Retina (tissue), 1 donor: ENCODE measurements at places on chromosomes 7 and 10.
A peak's percentile ranks its signal among the peaks of the same experiment; 100 is the strongest.

DNA sequence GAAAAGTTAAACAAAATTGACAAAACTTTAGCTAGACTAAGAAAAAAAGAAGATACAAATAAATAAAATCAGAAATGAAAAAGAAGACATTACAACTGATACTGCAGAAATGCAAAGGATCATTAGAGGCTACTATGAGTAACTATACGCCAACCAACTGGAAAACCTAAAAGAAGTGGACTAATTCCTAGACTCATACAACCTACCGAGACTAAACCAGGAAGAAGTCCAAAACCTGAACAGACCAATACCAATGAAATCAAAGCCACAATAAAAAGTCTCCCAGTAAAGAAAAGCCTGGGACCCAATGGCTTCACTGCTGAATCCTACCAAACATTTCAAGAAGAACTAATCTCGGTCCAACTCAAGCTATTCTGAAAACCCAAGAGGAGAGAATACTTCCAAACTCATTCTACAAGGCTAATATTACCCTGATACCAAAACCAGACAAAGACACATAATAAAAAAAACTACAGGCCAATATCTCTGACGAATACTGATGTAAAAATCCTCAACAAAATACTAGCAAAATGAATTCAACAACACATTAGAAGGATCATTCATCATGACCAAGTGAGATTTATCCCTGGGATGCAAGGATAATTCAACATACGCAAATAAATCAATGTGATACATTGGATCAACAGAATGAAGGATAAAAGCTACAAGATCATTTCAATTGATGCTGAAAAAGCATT is 20.3 kb downstream of the ELAPOR2 start:
- DNase-seq = no peak

DNA sequence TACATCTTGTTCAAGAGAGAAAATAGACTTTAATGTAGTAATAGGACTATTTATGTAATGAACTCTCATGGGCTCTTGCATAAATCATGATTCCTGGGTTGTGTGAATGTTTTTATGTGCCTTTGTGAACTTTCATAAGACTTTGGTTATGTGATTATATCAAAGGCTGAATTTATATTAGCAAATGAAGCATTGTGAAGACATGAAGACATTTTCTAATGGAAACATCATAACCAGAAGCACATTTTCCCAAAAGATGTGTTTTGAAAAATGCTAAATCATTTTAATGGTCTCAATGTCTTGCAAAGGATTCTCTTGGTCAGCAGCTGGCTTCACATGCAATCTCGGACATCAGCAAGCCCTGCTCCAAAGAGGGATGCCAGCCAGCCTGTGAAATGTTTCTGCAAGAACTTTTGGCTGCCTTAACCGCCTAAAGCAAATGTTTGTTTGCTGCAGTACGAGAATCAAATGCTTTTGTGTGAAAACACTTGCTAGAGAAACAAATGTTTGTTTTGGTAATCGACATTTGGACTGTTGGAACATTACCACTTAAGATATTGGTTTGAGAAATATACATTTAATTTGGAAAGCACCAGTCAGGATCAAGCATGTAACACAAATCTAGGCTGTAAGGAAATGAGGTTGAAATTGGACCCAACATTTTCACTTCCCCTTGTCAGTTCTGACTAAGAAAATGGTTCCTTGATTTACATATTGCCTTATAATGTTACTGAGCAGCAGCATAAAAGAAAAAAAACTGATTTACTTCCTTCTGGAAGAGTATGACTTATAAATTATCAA is 102.1 kb downstream of the RTKN2 start:
- peak; percentile 5 for DNase-seq

- DNase-seq = no peak
Measured at GRCh38 chr10:59991661-59992060, 85.3 kb upstream of the CCDC6 start.

DNA sequence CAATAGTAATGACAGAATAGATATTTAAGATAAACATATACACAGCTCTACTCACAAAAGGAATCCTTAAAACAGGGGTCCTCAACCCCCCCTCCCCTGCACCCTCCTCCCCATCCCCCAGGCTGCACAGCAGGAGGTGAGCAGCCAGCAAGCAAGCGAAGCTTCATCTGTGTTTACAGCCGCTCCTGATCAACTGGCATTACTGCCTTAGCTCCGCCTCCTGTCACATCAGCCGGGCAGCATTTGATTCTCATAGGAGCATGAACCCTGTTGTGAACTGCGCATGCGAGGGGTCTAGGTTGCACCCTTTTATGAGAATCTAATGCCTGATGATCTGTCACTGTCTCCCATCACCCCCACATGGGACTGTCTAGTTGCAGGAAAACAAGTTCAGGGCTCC is 65.5 kb downstream of the SMURF1 start:
- DNase-seq = no peak

GRCh38 chr10:72563327-72563932 is 62.4 kb downstream of the MICU1 start:
- no peak for DNase-seq

GRCh38 chr7:4549681-4550080 is 132.4 kb upstream of the FOXK1 start:
- DNase-seq = no peak

- no peak for DNase-seq
Measured at GRCh38 chr7:134031835-134032617, 95.1 kb upstream of the LRGUK start.

GRCh38 chr10:127977357-127978009 is 70.6 kb downstream of the PTPRE start:
- no peak for DNase-seq

GRCh38 chr10:35895331-35895730 is 253.2 kb upstream of the FZD8 start:
- no peak for DNase-seq

DNA sequence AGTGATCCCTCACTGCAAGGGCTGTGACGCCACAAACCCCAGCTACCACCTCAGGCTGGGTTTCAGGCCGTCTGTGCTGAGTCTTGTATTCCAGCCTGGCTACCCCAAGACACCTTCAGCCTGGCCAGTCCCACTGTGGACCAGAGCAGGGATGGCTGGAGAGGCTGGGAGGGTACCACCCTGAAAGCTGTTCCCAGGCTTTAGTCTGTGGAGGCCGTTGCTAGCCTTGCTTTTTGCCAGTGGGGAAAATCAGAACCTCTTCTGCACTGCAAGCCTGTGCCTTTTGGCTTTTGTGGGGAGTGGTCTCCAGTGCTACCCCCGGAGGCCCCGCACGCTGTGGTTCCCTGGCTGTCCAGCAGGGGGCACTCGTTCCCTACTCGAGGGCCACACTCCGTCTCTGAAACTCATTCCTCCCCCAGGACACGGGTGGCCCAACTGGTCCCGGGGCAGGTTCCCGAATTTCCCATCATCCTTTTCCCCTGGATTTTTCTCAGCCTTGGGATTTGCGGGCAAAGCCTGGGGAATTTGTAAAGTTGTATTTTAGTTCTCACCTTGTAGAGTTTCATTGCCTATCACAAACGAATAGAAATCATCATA is 128.4 kb upstream of the BTBD16 start:
- DNase-seq = peak; percentile 86

GRCh38 chr10:12597788-12598765 is 248.7 kb downstream of the CAMK1D start:
- DNase-seq = peak; percentile 52

DNA sequence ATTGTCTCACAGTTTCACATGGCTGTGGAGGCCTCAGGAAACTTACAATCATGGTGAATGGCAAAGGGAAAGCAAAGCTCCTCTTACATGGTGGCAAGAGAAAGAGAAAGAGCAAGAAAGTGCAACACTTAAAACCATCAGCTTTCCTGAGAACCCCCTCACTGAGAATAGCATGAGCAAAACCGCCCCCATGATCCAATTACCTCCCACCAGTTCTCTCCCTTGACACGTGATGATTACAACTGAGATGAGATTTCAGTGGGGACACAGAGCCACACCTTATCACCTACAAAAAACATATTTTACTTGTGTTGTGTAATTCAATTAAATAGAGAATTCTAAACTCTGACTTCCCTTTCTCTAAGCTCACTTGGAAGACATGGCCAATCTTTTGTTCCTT is 80.2 kb downstream of the SEMA3C start:
- DNase-seq = no peak

- DNase-seq = no peak
Measured at GRCh38 chr10:13437026-13437555, 89.0 kb upstream of the SEPHS1 start.

DNA sequence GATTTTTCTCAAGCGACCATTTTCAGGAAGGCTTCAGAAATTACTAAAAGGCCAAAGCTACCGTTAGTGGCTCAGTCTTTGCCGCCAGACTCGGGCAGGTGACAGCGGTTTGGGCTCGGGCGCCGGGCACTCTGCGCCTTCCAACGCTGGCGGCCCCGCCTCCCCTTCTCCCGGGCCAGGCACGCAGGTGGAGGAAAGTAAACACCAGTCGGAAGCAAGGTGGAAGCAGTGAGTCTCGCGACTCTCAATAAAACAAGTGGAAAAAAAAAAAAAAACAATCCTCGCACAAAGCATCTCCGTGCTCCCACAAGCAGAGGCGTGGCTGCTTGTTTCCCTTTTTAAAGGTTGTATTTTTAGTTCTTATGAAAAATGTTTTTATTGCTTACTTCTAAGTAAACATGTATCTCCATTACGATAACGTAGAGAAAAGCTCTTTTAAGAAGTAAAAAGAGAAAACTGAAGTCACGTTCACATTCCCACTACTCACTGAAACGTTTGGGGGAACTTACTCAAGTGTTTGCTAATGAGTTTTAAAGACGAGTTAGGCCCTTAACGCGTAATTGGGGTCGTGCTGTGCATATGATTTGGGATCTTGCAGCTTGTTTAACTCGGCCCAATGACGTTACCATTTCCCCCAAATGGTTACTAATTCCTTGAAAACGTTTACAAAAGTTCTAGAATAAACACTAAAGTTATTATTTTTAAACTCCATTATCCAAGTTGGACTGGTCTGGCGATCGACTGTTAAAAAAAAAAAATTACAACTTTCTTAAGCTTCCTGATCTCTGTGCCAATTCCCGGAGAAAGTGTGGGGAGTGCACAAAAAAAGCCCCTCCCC is 864 bp downstream of the CDCA7L start:
- peak; percentile 65 for DNase-seq

- no peak for DNase-seq
Measured at GRCh38 chr10:97571622-97572021, 957 bp upstream of the ANKRD2 start.

DNA sequence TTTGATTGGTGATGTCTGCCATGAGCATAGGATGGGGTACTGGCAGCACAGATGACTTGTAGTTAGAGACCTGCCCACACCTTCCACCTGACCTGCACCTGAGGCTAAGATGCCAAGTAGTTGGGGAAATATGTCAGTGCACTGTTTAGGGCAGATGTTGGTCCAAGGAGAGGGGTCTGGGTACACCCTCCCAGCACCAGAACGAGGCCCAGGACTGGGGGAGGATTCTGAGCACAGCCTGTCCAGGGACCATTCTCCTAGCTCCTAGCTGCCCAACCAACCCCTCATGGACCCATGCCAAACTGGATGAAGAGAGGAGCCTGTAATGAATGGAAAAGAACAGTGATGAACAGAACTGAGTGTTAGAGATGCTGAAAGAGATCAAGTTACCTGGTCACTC is 28.0 kb downstream of the FRMPD2 start:
- no peak for DNase-seq

GRCh38 chr7:65251851-65252620 is 121.6 kb upstream of the ZNF92 start:
- peak; percentile 97 for DNase-seq

DNA sequence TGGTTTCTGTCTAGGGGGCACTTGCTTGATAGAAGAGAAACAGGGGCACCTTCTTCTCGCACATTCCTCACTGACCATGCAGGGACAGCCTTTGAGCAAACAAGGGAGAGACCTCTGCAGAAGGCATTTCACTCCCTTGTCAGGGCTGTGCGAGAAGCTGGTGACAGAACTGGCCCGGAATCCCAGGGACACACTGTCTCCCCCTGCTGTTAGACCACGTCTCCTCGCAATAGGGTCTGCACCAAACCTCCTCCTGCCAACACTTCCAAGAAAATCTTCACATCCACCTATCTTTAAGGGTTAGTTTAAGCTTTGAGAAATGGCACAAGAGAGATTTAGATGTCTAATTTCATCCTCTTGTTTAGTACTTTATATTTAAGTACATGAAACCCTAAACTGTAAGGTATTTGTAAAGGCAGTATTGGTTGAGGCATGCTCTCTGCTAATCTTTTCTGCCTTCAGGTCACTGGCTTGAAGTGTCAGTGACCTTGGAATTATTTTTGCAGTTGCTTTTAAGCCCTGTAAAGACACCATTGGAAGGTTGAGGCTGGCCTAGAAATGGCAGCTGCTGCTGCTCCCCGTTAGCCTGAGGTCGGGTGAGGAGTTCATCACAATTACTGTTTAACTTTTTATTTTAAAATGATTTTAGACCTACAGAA is 37.0 kb downstream of the RBM20 start:
- peak; percentile 60 for DNase-seq

GRCh38 chr7:17546592-17546991 is 248.1 kb downstream of the AHR start:
- no peak for DNase-seq

- no peak for DNase-seq
Measured at GRCh38 chr7:117284692-117285091, 38.2 kb downstream of the WNT2 start.

GRCh38 chr7:5625938-5626337 is 155.5 kb downstream of the RNF216 start:
- DNase-seq = no peak

GRCh38 chr10:8416192-8416701 is 361.8 kb downstream of the GATA3 start:
- no peak for DNase-seq

- DNase-seq = no peak
Measured at GRCh38 chr10:20105236-20105635, 289.0 kb downstream of the PLXDC2 start.

- no peak for DNase-seq
Measured at GRCh38 chr10:122089311-122090017, 100.5 kb downstream of the TACC2 start.

- no peak for DNase-seq
Measured at GRCh38 chr10:6386960-6387359, 184.2 kb downstream of the PFKFB3 start.

GRCh38 chr10:62004042-62004441 is 102.5 kb downstream of the ARID5B start:
- DNase-seq = no peak

DNA sequence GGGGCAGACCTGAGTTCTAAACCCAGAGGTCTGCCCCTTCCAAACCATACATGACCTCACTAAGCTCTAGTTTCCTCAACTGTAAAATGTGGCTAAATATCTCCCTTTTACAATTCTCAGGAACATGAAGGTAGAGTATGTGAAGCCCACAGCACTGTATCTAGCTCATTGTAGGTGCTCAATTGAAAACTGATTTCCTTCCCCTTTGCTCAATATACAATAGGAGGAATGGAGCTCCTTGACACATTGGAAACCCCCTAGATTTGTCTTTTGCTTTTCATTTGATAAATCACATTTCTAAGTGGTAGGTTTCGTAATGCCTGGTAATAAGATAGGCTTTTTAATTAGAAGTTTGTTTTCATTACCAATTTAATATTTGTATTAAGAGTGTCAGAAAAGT is 153.3 kb downstream of the ARID5B start:
- DNase-seq = no peak
